Pericardium fibroblast (primary cell): ENCODE measurements at places on chromosomes 12 and 14. TPM values are rescaled to one million over a fixed set of nuclear protein-coding genes. Genes with fewer than 3 reads are reported as not detected.

Gene CCDC175
- total RNA-seq: not detected in 2 replicates

Gene GLT8D2
- total RNA-seq: 34.1 and 46.0 TPM in 2 replicates

Gene ZDHHC22
- not detected in 2 replicates for total RNA-seq

Gene P2RX7
- total RNA-seq: 2.5 TPM in 1 of 2 replicates, not detected in the other

Gene CD163L1
- total RNA-seq: not detected in 2 replicates

Gene PRR4
- not detected in 2 replicates for total RNA-seq

Gene PMEL
- 0.47 TPM in 1 of 2 replicates, not detected in the other for total RNA-seq

Gene SLC6A13
- total RNA-seq: not detected in 2 replicates

Gene HOXC12
- total RNA-seq: not detected in 2 replicates

Gene ARHGEF40
- total RNA-seq: 32.8 and 38.5 TPM in 2 replicates

Gene RAD51B
- 2.9 and 5.6 TPM in 2 replicates for total RNA-seq

Gene SLCO1B1
- not detected in 2 replicates for total RNA-seq

Gene FAM186B
- total RNA-seq: 0.23 TPM in 1 of 2 replicates, not detected in the other

Gene ADIPOR2
- 16.1 and 18.0 TPM in 2 replicates for total RNA-seq

Gene MAP1LC3B2
- total RNA-seq: 1.8 TPM in 1 of 2 replicates, not detected in the other

Gene GPR84
- not detected in 2 replicates for total RNA-seq

Gene GPR132
- 1.4 TPM in 1 of 2 replicates, not detected in the other for total RNA-seq

Gene CLEC4D
- not detected in 2 replicates for total RNA-seq

Gene GRIN2B
- not detected in 2 replicates for total RNA-seq

Gene ABCD2
- total RNA-seq: under 0.01 and 0.17 TPM in 2 replicates

Gene FLRT2
- 31.5 and 80.2 TPM in 2 replicates for total RNA-seq

Gene PRH1
- total RNA-seq: 2.6 and 4.1 TPM in 2 replicates

Gene CYP46A1
- under 0.01 and 2.7 TPM in 2 replicates for total RNA-seq

Gene BDKRB2
- total RNA-seq: 3.1 and 5.0 TPM in 2 replicates

Gene ACRBP
- total RNA-seq: 0.43 TPM in 1 of 2 replicates, not detected in the other

Gene KRT75
- not detected in 2 replicates for total RNA-seq

Gene SLCO1B3
- not detected in 2 replicates for total RNA-seq

Gene PLEKHD1
- under 0.01 TPM in 1 of 2 replicates, not detected in the other for total RNA-seq

Gene ENDOU
- total RNA-seq: not detected in 2 replicates

Gene KITLG
- total RNA-seq: 9.4 and 12.4 TPM in 2 replicates

Gene RXYLT1
- 11.0 and 16.9 TPM in 2 replicates for total RNA-seq

Gene CCDC177
- total RNA-seq: 0.12 TPM in 1 of 2 replicates, not detected in the other

Gene ADCY4
- 0.26 and 2.1 TPM in 2 replicates for total RNA-seq

Gene TMED10
- total RNA-seq: 241 and 281 TPM in 2 replicates

Gene SENP1
- total RNA-seq: 9.7 and 11.8 TPM in 2 replicates

Gene CCDC85C
- total RNA-seq: 0.77 and 1.9 TPM in 2 replicates

Gene CLEC1A
- 0.09 and 0.23 TPM in 2 replicates for total RNA-seq

Gene ACVRL1
- 79.6 and 125 TPM in 2 replicates for total RNA-seq

Gene IRF2BPL
- total RNA-seq: 58.2 and 61.3 TPM in 2 replicates

Gene TAS2R8
- not detected in 2 replicates for total RNA-seq

Gene ANKRD33
- not detected in 2 replicates for total RNA-seq

Gene SLC22A17
- total RNA-seq: 23.2 and 24.8 TPM in 2 replicates

Gene KRT85
- total RNA-seq: not detected in 2 replicates

Gene RIPK3
- total RNA-seq: 0.35 and 0.51 TPM in 2 replicates

Gene PAPLN
- total RNA-seq: 22.0 and 25.0 TPM in 2 replicates

Gene BEGAIN
- 0.09 and 0.35 TPM in 2 replicates for total RNA-seq

Gene KRT8
- 48.8 and 158 TPM in 2 replicates for total RNA-seq

Gene KRT77
- total RNA-seq: not detected in 2 replicates

Gene SAMD15
- 0.34 and 1.3 TPM in 2 replicates for total RNA-seq

Gene SCFD1
- 27.6 and 46.8 TPM in 2 replicates for total RNA-seq

Gene VASH1
- 6.9 and 7.3 TPM in 2 replicates for total RNA-seq

Gene KLRC4
- total RNA-seq: not detected in 2 replicates

Gene TAS2R30
- 0.12 and 0.26 TPM in 2 replicates for total RNA-seq

Gene NOVA1
- 1.6 and 2.0 TPM in 2 replicates for total RNA-seq

Gene CCDC91
- 5.3 and 14.9 TPM in 2 replicates for total RNA-seq

Gene SERPINA10
- total RNA-seq: not detected in 2 replicates

Gene SYT10
- total RNA-seq: not detected in 2 replicates
